NCI-H2029 (cell line): ENCODE measurements at places on chromosomes 1 and 21.

DNA sequence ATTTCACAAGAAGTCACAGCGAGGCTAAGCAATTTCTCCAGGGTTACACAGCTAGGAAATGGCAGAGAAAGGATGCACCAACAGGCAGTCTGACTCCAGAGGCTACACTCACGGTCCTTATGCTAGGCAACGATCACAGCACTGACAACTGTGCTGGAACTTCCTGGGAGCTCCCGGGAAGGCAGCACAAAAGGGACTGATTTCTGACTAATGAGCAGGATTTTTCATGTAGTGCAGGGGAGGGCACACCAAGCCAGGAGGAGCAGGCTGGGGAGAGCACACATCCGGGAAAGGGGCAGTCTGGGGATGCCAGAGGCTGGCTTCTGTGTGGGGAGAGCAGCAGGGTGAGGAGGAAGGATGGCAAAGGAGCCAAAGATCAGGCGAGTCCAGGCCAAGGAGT is 486.7 kb downstream of the OMA1 start:
- no peak for DNase-seq

- DNase-seq = no peak
These were observed 28.9 kb upstream of the CLSTN1 start for GRCh38 chr1:9852410-9853248.

- no peak for DNase-seq
These were observed 60.8 kb upstream of the WLS start for GRCh38 chr1:68293122-68293521.

DNA sequence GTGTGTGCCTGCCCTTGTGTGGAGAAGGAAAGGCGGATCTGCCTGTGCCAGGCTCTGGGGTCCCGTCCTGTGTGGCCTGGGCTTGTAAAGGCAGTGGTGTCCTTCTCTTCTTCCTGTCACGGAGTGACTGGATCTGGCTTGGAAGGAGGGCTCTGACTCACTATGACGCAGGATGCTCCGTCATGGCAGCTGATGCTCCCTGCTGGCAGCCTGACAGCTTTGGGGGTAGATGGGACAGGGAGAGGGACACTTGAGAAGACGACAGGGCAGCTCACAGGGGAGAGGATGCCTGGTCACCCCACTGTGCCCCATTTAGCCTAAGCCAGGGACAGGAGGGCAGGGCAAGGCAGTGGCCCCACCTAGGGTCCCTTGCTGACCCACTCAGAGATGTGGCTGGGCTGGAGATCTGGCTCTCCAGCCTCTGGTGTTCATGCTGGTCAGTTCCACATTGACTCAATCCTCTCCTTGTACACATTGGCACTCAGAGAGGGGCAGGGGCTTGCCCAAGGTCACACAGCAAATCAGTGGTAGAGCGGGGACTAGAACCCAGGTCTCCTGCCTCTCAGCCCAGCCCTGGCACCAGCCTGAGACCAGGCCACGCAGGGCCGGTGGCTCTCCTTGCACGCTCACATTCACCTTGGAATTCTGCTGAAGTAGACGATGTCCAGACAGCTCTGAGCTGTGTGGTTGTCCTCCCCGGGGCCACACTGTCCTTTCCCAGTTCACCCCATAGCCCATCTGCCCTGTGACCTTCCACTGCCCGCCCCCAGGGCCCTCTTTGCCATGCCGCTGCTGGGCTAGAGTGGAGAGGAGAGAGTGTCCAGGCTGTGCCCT is 2.8 kb upstream of the FAM131C start:
- no peak for DNase-seq

DNA sequence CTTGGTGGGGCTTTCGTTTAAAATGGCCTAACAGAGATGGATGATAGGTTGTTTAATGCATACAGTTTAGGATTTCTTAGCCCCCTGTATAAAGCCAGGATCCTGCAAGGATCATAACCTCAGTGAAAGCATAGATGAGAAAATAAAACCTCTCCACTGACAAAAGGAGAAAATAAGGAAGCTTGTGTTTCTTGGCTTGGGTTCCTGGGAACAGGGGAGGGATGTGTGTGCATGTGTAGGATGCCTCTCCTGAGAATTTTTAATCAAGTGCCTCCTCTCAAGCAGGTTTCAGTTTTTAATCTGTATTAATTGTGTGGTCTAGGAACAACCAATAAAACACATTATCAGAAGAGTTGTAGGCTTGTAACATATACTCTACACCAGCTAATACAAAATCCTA is 26.1 kb downstream of the PRKACB start:
- DNase-seq = no peak

DNA sequence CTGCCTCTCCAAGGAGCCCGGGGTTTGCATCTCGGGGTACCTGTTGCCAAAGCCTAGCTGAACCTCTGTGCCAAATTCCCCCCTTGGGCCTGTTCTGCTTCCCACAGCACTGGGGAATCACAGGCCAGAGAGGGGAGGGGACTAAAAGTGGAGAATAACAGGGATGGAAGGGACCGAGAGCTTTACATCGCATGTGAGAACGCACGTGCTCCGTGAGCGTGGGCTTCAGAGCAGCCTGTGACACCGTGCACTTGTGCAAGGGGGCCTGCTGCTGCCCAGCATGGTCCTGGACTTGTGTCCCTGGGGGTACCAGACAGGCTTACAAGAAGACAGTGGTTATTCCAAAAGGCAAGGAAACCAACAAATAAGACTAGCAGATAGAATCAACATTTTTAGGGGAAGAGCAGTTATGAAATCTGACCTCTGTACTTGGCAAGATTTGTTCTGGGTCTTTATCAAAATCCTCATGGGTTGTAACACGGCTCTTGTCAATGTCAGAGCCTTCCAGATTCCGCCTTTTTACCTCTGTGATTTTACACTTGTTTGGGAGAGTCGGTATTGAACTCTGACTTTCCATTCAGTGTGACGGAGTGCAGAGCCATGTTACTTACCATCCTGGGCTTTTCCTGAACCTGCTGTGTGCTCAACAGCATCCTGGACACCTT is 36.2 kb upstream of the TNFRSF1B start:
- DNase-seq = no peak
